Tibial artery (tissue), 4 donors: ENCODE measurements at places on chromosomes 3 and 15.

DNA sequence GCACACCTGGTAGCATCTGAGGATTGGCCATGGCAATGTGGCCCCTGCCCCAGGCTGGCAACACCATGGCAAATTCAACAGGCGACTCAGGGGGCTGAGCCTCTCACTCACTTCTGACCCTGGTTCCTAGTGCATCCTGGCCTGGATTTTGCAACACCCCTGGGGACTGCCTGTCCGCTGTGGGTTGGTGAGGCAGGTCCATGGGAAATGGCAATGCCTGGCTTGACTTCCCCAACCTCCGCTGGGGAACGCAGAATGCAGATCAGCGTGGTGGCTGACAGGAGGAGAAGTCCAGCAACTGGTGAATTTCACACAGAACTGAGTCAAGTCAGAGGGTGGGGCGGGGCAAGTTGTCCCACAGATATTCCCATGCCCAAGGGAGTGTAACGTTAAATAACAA, 3.9 kb upstream of the PSTPIP1 start:
- H3K27ac ChIP-seq: no peak overlapping the region
- no peaks in the 10 kb centered on the region for H3K27me3 ChIP-seq
- no peaks in the 10 kb centered on the region for H3K36me3 ChIP-seq

GRCh38 chr3:183131186-183131725, 31.3 kb downstream of the LAMP3 start:
- no peaks in the 10 kb centered on the region for H3K27me3 ChIP-seq
- no peaks in the 10 kb centered on the region for H3K4me1 ChIP-seq

- no peaks in the 10 kb centered on the region for H3K4me1 ChIP-seq
- no peak overlapping the region for H3K27ac ChIP-seq
- H3K36me3 ChIP-seq: no peaks in the 10 kb centered on the region
- no peak overlapping the region for H3K4me3 ChIP-seq
- peaks cover 3% of the 10 kb centered on the region for H3K27me3 ChIP-seq
These were observed 82.7 kb downstream of the TLE3 start for GRCh38 chr15:70014860-70015490.

DNA sequence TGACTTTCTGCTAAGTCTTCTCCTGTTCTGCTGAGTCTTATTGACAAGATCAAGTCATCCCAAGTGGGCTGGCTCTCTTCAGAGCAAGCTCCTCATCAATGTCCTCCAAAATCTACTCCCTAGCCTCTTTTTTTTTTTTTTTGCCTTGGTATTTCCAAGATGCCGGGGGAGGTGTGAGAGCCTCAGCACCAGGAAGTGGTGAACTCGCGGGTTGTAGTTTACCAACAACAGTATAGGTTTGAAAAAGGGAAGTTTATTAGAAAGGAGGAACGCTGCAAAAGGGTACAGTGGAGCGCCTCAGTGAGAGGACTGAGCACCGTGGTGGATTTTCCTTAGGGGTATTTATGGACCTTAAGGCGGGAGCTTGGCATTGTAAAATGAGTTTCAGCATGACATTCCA, 94.3 kb upstream of the SGO1 start:
- no peaks in the 10 kb centered on the region for H3K36me3 ChIP-seq
- no peaks in the 10 kb centered on the region for H3K27me3 ChIP-seq
- no peak for DNase-seq
- H3K27ac ChIP-seq: no peak overlapping the region
- no peak overlapping the region for H3K4me3 ChIP-seq

- H3K4me3 ChIP-seq: no peak overlapping the region
- no peaks in the 10 kb centered on the region for H3K36me3 ChIP-seq
- DNase-seq: no peak
- no peak overlapping the region for H3K27ac ChIP-seq
- peaks cover 13% of the 10 kb centered on the region for H3K4me1 ChIP-seq
These were observed 41.4 kb downstream of the OSTN start for GRCh38 chr3:191240486-191240885.

DNA sequence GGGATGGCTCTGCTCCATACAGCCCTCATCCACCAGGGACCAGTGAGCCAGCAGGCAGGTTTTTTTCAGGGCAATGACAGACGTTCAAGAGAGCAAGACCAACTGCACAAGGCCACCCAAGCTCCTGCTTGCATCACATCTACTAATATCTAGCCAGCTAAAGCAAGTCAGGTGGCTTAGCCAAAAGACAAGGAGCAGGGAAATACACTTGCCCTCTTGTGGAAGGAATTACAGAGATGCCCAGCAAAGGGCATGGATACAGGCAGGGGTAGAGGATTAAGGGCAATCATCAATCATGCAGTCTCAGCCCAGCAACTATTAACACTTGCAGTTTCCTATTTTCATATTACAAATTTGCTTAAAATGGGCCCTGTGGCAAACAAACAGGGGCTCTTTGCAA, 81.5 kb upstream of the NTRK3 start:
- H3K4me1 ChIP-seq: no peaks in the 10 kb centered on the region
- no peaks in the 10 kb centered on the region for H3K36me3 ChIP-seq
- DNase-seq: no peak
- no peak overlapping the region for H3K4me3 ChIP-seq

DNA sequence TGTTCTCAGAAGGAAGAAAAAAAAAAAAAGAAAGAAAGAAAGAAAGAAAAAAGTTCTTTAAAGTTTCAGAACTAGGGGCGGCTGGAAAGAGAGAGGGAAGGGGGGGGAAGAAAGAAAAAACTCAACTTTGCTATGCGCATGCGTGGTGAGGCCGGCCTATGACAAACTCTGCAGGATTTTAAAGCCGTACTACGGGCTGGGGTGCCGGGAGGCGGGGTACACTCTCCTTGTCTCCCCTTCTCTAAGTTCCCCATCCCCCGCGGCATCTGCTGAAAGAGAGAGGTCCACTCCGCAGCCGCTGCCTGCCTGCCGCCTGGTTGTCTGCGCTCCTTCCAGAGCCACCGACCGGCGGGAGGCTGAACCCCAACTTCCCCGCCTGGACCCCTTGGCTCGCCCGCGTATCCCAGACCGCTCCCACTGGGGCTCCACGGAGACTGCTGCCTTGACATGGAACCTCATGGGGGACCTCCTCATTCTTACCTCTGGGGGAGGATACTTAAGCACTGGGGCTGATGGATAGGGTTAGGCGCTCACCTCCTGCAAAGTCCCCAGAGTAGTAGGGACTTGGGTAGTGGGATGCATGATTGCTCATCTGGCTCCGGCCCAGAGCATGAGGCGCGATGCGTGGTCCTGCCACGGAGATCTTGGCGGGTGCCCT, 1.4 kb upstream of the WNT5A start:
- H3K27ac ChIP-seq: no peak overlapping the region
- H3K36me3 ChIP-seq: no peaks in the 10 kb centered on the region

DNA sequence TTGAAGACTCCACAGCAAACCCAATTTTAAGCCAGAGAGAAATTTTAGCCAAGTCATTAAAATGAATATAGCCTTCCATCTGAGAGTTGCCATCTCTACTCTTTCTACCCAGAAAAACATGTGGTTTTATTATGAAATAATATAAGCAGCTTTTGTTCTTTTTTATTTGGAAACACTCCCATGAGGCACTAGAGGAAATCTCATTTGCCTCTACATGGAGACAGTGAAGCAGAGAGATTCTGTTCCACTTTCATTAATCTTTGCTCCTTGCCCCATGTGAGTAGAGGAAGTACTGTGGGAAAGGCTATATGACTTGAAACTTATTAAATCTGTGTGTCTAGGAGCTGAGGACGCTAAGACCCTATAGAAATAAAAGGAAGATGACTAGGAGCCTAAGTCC, 111.1 kb downstream of the P3H2 start:
- peaks cover 31% of the 10 kb centered on the region for H3K4me1 ChIP-seq
- DNase-seq: no peak
- no peaks in the 10 kb centered on the region for H3K27me3 ChIP-seq
- no peak overlapping the region for H3K27ac ChIP-seq
- H3K4me3 ChIP-seq: no peak overlapping the region
- H3K36me3 ChIP-seq: no peaks in the 10 kb centered on the region

- no peaks in the 10 kb centered on the region for H3K27me3 ChIP-seq
- H3K4me3 ChIP-seq: no peak overlapping the region
- no peak for DNase-seq
- peaks cover 39% of the 10 kb centered on the region for H3K4me1 ChIP-seq
- H3K36me3 ChIP-seq: no peaks in the 10 kb centered on the region
These were observed 8.7 kb downstream of the COL8A1 start for GRCh38 chr3:99647081-99647480.

GRCh38 chr15:73800662-73801345, 47.7 kb upstream of the INSYN1 start:
- no peaks in the 10 kb centered on the region for H3K36me3 ChIP-seq
- DNase-seq: peak; percentile 73
